ENCODE measurements at places on chromosomes 1 and 21.

- no peak for DNase-seq
Measured at GRCh38 chr1:151801846-151802245, 3.4 kb downstream of the LINGO4 start.

GRCh38 chr1:200146100-200146499 is 118.6 kb downstream of the NR5A2 start:
- no peak for DNase-seq

- DNase-seq = no peak
Measured at GRCh38 chr1:160342526-160342925, 524 bp downstream of the COPA start.

GRCh38 chr1:27574001-27574781 is 29.8 kb downstream of the AHDC1 start:
- DNase-seq = no peak

DNA sequence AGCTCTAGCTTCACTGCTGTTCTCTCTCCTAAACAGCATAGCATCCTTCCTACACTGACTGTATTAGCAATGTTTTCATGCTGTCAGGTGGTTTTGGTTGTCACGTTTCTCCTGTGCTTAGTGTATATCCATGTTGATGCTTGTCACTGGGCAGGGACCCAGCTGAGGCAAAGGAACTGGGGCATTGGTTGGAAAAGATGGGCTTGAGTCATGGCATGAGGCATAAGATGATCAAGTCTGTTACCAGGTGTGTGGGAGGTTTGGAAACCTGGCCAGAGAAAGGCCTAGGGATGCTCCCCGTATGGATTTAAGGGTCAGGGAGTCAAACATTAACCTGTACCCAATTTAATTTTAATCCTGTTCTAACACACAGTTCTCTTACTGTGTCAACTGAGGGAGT is 69.6 kb downstream of the OSBPL9 start:
- DNase-seq = no peak

- no peak for DNase-seq
Measured at GRCh38 chr1:207810606-207811295, 58.9 kb downstream of the CD46 start.

GRCh38 chr1:112985123-112985522 is 29.1 kb upstream of the SLC16A1 start:
- no peak for DNase-seq

GRCh38 chr1:209743145-209743482 is 12.7 kb upstream of the TRAF3IP3 start:
- peak; percentile 33 for DNase-seq

DNA sequence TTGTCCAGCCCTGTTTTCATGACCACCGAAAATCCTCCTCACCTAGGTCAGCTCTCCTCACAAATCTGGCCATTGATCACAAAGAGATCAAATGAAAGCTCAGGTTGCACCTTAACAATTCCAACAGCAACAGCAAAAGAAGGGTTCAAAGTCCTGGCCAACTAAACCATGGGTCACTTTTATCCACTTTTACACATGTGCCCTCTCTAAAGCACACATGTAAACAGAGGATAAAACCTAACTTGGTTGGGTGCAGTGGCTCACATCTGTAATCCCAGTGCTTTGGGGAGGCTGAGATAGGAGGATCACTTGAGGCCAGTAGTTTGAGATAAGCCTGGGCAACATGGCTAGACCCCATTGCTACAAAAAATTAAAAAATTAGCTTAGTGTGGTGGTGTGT is 3.9 kb upstream of the RBM15 start:
- DNase-seq = no peak

DNA sequence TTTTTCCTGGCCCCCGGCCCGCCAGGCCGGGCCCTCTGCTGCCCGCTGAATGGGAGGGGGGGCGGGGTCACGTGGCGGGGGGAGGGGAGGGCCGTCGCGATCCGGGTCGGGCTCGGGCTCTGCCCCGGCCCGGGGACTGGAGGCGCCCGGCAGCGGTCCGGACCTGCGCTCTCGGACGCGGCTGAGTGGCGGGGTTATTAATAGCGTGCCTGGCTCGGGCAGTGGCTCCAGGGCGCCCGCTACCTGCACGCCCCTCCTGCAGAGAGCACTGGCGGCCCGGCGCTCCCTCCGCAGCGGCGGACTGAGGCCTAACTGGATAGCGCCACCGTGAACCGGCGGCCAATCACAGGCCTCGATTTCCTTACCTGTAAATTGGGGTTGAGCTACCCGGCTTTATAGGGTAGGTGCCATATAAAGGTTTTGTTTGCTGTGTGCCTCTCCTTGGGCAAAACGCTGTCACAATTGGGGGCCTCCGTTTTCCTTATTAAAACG is 28.1 kb downstream of the AHDC1 start:
- peak; percentile 85 for DNase-seq

DNA sequence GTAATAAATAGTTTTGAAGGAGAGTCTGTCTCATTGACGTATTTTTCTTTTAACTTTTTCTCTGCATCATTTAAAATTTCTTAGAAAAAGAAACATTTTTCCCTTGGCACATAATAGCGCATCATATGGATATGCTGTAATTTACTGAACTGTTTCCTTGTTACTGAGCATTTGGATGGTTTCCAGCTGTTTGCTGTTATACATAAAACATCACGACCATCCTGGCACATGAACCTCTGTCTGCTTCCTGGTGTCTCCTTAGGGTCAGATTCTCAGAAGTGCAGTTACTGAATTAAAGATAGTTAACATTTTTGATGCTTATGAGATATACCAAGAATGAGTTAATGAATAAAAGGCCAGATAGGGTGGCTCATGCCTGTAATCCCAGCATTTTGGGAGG is 67.2 kb downstream of the BACE2 start:
- DNase-seq = no peak

DNA sequence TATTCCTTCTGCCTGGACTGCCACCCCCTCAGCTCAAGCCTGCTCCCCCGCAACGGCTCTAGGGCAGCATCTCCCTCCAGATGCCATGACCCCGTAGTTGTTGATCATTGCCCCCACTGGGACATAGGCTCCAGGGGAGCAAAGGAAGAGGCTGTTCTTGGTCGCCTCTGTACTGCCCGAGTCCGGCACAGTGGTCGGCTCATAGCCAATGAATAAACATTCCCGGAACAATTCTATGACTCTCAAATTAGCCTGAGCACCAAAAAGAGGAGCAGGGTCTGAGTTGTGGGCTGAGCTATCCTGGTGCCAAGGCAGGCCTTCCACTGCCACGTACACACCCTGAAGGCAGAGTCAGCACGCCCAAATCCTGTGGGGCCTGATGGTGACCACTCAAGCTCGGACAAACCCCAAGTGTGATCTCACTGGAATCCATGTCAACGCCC is 33.1 kb downstream of the CAPZB start:
- DNase-seq = peak; percentile 68

- peak; percentile 90 for DNase-seq
Measured at GRCh38 chr1:45687754-45688740, at the start of gene TMEM69. Gene TMEM69 (plus strand): TSS chr1:45688181. CDS start chr1:45691069, 2,888 bp downstream.

All from femur (tissue), 1 donor.